ENCODE measurements at places on chromosomes 6 and 20. TPM values are rescaled to one million over a fixed set of nuclear protein-coding genes. Genes with fewer than 3 reads are reported as not detected.

GRCh38 chr20:54227241-54227640 is 19.4 kb downstream of the PFDN4 start:
- DNase-seq = no peak

DNA sequence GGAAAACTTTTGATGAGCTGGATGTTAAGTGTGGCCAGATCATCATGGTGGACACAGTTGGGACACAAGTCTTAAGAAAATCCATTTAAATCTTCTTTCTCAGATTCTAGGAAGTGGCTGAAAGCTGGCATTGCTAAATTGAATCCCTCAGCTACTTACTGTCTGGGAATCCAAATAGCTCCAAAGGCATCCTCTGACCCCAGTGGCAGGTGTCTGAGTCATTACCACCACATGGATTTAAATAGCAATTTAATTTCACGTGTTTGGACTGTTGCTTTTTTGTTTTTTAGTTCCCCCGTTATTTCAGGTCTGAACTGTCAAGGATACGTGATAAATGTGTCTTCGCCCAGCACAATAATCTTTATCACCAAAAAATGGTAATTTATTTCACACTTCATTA is 33.2 kb upstream of the HDGFL1 start:
- DNase-seq = no peak

- no peak for DNase-seq
Measured at GRCh38 chr6:1227935-1228753, 83.8 kb upstream of the FOXQ1 start.

GRCh38 chr20:14777591-14777990 is 440.2 kb upstream of the FLRT3 start:
- no peak for DNase-seq

- DNase-seq = no peak
Measured at GRCh38 chr6:53189554-53189953, 40.9 kb upstream of the GCM1 start.

GRCh38 chr20:9066191-9066590 is 2.7 kb upstream of the PLCB4 start:
- DNase-seq = no peak

- no peak for DNase-seq
Measured at GRCh38 chr6:166443166-166443565, 60.4 kb upstream of the MPC1 start.

DNA sequence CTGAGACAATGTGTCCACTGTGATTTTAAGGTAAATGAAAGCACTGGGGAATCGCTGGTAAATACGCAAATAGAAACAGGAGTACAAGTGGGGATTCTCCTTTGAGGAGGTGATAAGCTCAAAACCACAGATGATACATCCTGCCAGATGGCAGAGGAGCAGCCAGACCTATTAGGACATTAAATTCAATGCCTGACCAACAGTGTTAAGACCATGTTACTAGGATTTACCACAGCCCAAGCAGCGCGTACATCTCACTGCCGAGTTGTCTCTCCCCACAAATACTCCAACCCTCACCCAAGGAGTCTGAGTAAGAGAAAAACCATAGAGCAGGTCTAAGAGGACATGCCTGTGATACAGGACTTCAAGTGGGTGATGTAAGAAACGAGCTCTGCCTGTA is 68.9 kb upstream of the TULP1 start:
- DNase-seq = no peak

GRCh38 chr6:92550501-92550900 is 868.9 kb downstream of the EPHA7 start:
- no peak for DNase-seq

- DNase-seq = no peak
Measured at GRCh38 chr6:167495506-167496401, 170.9 kb downstream of the TTLL2 start.

DNA sequence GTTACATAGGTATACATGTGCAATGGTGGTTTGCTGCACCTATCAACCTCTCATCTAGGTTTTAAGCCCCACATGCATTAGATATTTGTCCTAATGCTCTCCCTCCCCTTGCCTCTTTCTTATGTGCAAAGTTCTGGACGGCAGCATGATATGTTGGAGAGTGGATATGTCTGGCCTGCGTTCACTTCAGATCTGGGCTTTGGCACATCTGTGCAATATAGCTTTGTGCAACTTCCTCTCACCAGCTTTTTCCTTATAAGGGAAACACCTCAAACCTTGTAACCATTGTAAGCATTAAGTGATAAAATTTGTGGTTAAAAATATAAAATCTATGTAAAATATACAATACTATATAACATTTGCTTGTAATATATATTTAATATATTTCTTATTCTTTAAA is 288.0 kb downstream of the PHACTR1 start:
- no peak for DNase-seq

Gene C6orf118
- 1.1 TPM for polyA plus RNA-seq

Gene PROKR2
- not detected for polyA plus RNA-seq

Gene BPIFA1
- polyA plus RNA-seq = not detected

Gene MUC21
- not detected for polyA plus RNA-seq

Gene MANEA
- polyA plus RNA-seq = 8.1 TPM

Gene CLPSL1
- polyA plus RNA-seq = not detected
